CD4-positive, alpha-beta T cell treated with Interleukin-12 subunit alpha and Interleukin-12 subunit beta, for 1 hour (primary cell): ENCODE measurements at places on chromosomes 5 and 9.

GRCh38 chr9:127382541-127382940 lies 14.4 kb upstream of the SLC2A8 start:
- DNase-seq = no peak

GRCh38 chr9:34490360-34490759 lies 31.8 kb downstream of the DNAI1 start:
- DNase-seq = no peak

GRCh38 chr9:99347568-99347967 lies 125.5 kb downstream of the SEC61B start:
- DNase-seq = no peak

GRCh38 chr5:39577529-39577928 lies 152.7 kb upstream of the DAB2 start:
- DNase-seq = no peak

DNA sequence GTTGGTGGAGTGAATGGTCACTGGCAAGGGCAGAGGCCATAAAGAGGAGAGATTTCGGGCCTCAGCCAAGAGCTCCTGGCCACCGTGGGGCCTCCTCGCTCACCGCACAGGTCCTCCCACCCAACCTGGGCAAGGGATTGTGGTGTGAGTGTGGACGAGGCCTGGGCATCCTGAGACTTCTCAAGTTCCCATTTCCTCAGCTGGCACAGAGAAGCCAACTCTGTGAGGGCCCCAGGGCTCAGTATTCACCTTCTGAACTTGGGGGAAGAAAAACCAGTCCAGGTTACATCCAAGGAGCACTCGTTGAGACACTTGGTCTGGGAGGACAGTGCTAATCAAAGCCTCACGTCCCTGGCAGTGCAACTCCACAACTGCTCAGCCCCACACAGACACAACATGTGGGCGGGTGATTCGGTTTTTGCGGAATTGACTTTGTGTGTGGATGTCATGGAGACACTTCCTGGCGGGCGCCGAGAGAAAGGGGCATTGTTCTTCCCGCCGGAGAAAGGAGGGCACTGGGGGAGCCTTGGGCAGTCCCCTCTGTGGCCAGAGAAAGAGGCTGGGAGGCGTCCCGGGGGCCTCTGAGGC lies 28.5 kb upstream of the NKD2 start:
- DNase-seq = no peak

- DNase-seq = no peak
Measured at GRCh38 chr5:104223885-104224773, 661.5 kb upstream of the NUDT12 start.

- no peak for DNase-seq
Measured at GRCh38 chr9:76616780-76617179, 147.5 kb upstream of the PCA3 start.

GRCh38 chr5:643811-644271 lies 31.7 kb downstream of the CEP72 start:
- no peak for DNase-seq

- DNase-seq = no peak
Measured at GRCh38 chr9:105194234-105194633, 50.2 kb upstream of the SLC44A1 start.

DNA sequence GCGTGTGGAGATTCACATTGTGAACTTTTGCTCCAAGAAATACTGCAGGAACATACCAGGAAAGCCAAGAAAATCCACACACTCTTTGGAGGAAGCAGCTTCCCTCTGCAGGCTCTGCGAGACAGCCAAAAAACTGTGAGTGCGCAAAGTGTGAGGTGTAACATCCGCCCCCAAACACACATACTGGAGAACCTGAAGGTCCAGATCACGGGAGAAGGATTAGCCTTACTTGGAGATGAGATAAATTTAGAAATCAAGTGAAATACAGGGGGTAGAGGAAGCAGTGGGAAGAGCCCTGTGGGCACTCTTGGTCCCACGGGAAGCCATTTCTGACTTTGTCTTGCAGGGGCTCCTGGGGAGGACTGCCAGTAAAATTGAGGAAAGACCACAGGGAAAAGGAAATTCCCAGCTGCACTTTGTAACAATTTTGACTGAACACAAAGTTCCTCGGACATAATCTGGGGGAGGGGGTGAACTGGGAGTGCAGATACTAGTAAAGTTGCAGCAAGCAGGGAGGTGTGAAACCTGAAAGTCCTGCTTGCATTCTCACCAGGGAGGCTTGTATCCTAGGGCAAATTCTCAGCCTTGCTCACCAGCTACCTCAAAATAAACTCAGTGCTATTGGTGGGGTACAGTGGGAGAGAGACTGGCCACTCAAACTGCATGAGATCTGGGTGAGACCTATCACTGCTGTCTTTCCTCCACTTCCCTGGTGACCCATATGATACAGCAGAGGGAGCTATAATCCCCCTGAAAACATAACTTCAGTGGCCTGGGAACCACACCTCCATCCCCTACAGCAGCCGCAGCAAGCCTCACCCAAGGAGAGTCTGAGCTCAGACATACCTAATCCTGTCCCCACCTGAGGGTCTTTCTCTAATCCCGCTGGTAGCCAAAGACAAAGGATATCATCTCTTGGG lies 109.1 kb downstream of the ALDH1A1 start:
- no peak for DNase-seq

- no peak for DNase-seq
Measured at GRCh38 chr9:129437626-129438323, 183.1 kb downstream of the C9orf50 start.

DNA sequence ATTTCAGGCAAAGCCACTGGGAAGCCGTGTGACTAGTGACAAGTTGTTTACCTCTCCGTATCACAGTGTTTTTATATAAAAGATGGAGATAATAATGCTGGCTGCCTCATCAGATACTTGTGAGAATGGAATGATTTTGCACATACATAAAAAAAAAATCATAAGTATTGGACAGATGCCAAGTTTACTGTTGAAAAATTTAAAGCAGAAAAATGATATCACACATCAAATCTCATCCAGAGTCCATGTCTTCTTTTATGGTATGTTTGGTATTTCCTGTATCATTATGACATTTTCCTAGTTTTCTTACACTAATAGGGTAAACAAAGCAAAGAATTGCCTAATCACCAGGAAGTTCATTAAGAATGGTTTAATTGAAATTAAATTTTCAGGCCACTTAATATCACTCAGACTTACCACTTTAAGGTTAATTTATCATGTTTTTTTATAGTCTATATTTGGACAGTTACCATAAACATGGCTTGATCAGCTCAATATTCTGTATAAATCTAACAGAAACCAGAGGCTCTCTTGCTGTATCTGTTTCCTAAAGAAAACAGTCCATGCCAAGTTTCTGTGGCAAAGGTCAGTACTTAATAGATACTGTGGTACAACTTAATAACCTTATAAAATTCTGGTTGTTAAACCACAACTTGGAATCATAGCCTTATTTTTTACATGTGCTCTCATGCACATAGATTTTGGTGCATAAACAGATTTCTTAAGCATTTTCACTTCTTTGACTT lies 656.5 kb upstream of the RIOK2 start:
- no peak for DNase-seq

DNA sequence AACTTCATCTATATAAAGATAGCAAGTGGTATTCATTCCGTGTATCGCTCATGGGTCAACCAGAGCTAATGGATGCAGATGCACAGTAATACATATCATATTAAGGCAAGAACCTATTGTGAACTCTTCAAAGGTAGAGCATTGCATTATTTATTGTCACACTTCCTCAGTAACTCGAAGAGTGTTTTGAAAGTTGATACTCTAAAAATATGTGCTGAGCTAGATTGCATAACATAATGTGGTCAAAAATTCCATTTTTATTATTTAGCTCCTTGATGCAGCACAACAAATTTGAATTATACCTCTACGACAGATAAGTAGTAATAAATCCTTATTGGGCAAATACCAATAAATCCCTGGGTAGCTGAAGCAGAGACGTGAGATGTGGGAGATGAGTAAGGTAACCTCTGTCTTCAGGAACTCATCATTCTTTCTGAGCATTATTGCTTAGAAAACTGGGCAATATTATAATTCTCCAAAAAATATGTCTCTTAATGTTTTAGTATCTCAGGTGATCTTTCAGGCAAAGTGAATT lies 70.3 kb downstream of the CDH18 start:
- DNase-seq = no peak

GRCh38 chr9:88991066-88992034 lies at the start of gene S1PR3:
S1PR3 (plus strand) TSS chr9:88991468; CDS start chr9:89001201, 9,733 bp downstream.
- no peak for DNase-seq

GRCh38 chr5:1268666-1269065 lies 26.2 kb downstream of the TERT start:
- DNase-seq = peak; percentile 19

DNA sequence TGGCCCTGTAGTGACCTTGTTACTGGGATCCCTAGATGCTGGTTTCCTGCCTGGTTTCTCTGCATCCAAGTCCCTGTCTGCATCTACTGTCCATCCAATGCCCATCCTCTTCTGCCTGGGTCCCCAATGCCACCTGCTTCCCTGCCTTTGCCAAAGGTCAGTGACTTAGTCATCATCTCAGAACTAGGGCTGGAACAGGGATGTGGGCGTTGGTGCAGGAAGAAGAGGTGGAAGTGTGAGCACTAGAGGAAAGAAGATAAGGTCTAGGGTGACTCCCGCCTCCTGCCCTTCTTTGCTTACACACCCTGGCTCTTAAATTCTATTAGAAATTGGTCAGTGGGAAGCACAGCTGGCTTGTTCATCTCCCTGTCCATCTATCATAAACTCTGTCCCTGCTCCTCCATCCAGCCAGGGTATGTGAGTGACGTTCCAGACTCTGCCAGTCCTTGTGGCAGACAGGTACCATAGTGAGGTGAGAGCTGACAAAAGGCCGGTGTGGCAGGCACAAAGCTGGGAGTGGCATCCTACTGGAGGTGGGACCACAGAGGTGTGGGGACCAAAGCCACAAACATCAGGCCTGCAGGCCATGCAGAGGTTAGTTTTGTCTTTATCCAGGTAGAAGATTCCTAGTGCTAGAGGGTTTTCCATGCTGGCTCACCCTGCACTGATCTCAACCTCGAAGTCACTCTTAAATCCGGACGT lies 9.2 kb downstream of the PTPN3 start:
- no peak for DNase-seq

DNA sequence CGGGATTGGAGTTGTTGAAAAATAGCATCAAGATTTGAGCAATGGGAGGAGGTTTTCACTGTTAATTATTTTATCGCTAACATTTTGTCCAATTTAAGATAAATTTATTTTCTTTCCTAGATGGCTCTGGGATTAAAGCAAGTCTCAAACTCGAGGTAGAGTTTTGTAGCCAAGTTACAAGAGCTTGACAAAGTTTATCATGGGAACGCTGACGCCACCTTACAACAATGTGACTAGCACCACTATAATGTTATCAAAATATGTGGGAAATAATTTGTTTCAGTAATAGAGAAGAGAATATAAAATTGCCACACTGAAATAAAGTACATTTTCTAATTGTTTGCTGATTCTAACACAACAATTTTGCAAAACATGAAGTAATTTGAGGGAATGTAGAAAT lies 19.8 kb upstream of the TARS1 start:
- no peak for DNase-seq

DNA sequence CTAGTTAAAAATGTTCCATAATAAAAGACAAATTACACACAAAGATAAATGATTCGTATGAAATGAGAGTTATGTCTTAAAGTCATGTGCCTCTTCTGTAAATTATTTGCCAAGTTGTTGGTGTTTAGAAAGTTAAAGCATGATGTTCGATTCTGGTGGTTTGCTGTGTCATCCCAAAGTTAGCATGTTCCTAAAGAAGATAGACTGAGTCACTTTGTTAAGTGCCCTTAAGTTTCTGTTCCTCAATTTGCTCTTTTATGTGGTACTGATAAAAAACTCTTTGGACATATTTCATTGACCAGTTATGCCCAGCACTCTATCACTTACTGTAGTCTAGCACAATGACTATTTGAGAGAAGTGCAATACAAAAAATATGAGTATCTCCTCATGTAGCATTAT lies 366.9 kb upstream of the ZNF608 start:
- DNase-seq = no peak

DNA sequence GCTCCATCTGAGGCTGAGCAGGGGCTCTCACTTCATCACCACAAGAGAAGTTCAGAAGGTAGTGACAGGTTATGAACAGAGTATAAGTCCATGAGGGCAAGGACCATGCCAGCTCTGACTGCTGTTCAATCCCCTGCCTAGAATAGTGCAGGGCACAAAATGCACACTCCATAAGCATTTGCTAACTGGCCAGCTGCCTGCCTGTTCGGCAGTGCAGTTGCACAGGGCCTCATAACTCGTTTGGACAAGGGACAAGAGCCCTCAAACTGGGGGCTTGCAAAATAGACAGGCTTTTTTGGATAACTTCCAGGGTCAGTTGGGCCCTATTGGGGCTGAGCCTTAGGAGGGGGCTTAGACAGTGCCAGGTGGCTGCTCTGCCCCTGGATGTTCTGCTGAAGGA lies 21.1 kb downstream of the SPARC start:
- DNase-seq = no peak

GRCh38 chr5:42745426-42745825 lies 11.2 kb upstream of the CCDC152 start:
- DNase-seq = no peak

DNA sequence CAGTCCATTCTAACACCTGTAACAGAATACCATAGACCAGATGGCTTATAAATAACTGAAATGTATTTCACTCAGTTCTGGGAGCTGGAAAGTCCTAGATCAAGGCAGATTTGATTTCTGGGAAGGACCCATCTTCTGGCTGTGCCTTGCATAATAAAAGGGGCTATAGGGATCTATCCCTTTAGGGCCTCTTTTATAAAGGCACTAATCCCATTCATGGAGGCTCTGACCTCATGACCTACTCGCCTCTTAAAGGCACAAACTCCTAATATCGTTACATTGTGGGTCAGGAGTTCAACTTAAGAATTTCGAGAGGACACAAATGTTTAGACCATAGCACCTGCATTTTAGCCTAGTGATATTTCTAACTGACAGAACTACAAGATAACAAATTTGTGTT lies 619.0 kb downstream of the CDH18 start:
- DNase-seq = no peak

GRCh38 chr5:95390812-95391492 lies at the start of gene FAM81B:
FAM81B (plus strand) TSS chr5:95391366; CDS start chr5:95391390, 24 bp downstream.
- no peak for DNase-seq
